ENCODE measurements at places on chromosomes 4 and X.

GRCh38 chrX:15874672-15875071 lies 20.1 kb upstream of the AP1S2 start:
- DNase-seq: no peak

- peak; percentile 43 for DNase-seq
These were observed 54.4 kb upstream of the ACTRT1 start for GRCh38 chrX:128106630-128107029.

- DNase-seq: no peak
These were observed 219.2 kb upstream of the FAT1 start for GRCh38 chr4:186942758-186943377.

- DNase-seq: no peak
These were observed 167.9 kb downstream of the AREG start for GRCh38 chr4:74612837-74613236.

- no peak for DNase-seq
These were observed 381.3 kb upstream of the FAM47C start for GRCh38 chrX:36626898-36627297.

- no peak for DNase-seq
These were observed 56.0 kb downstream of the VGLL1 start for GRCh38 chrX:136588036-136588435.

DNA sequence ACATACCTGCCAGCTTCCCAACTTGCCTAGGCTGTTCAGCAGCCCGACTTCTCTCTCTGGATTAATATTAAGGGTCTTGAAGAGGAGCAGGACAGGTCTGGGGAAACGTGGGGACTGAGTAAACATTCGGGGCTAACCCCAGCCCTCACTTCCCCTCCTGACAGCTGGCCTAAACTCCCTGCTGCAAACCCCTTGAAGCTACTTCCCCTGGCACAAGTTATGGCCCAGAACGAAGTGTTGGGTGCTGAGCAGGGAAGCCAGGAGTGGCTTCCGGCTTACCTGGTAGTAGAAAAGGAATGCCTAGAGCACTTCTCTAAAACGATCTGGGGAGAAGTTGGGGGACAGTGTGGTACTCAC lies 200.0 kb downstream of the BCOR start:
- no peak for DNase-seq

All from RKO (cell line).